ENCODE measurements at places on chromosomes 11 and 22.
A peak's percentile ranks its signal among the peaks of the same experiment; 100 is the strongest.

DNA sequence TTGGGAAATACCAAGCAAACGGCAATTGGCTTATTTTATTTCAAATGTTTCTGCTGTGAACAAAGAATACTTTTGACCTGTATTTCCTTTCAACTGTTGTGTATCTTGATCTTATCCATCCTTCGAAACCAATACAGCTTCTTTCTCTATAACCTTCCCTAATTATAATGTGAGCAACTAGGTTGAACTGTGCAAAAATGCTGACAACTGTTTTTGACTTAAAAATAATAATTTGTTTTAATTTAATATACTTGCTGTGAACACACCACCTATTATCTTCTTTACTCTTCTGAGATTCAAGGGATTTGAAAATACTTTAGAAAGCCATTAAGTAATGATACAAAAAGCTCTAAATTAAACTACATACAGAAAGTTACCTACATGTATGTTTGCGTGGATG is 682.5 kb upstream of the CCDC179 start:
- no peak for DNase-seq

- no peak for DNase-seq
Observed at GRCh38 chr11:8684600-8685290, 2.2 kb downstream of the RPL27A start.

DNA sequence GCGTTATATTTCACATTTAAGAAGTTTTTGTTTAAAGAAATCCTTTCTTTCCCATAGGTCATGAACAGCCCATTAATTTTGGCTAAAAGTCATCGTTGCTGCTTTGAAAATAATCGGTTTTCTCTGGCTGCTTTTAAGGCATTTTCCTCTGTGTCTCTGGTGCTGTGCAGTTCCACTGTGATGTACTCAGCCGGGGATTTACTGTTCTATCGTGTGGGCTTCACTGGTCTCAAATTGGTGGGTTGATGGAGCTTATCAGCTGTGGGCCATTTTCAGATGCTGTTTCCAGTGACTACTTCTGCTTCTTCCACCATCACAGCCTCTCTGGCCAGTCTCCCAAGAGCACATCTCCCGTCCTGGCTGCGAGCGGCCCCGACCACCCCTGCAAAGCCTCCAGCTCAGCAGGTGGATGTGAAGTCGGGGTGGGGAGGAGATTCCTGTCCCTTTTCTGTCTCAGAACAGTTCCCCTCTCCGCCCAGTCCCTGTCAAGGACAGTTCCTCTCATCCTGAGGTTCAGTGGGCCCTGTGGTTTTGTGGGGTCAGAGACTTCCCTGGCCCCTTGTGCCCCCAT is 20.3 kb downstream of the IFITM10 start:
- DNase-seq: no peak

DNA sequence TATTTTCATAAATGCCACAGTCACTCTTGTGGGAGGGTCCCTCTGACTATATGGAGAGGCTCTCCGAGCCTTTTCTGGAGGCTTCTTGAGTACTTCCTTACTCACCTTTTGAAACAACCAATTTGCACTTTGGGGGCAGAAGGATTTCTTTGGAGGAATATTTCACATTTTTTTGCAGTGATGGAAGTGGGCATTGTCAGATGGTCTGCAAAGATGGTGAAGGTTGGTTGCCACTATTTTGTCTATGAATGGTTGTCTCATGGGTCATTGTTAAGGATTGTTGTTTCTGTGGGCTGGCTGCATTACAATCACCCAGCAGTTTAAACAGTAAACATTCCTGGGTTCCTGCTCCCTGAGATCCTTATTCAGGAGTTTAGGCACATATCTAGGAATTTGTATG is 388.2 kb downstream of the TMEM135 start:
- no peak for DNase-seq

- no peak for DNase-seq
Observed at GRCh38 chr11:12771875-12772274, 97.7 kb downstream of the TEAD1 start.

DNA sequence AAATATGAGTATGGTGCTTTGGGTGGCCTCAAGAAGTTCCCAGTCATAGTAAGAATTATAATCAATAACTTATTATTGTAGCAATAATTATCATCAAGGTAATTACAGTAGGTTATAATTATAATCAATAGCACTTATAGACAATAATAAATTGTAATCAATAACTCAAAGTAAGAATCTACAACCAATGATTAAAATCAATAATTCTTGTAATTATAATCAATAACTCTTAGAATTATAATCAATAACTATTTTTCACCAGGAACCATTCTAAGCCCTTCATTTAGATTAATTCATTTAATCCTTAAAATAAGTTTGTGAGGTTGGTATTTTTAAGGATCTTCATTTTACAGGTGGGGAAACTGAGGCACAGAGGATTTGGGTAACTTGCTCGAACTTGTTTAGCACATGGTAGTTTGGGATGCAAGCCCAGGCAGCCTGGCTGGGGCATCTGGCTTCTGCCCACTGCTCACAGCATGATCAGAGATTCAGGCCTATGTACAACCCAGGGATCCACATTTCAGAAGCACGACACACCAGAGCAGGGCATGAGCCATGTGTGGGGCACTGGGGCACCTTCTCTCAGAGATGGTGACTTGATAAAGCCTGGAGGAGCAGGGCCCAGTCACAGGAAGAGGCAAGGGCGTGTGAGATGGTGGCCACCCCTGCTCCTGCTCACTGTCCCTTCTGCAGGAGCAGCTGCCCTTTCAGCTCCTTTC is 46.6 kb downstream of the SLC1A2 start:
- DNase-seq: no peak

GRCh38 chr11:17792161-17792560 is 57.6 kb downstream of the KCNC1 start:
- no peak for DNase-seq

GRCh38 chr22:17804331-17805080 is 30.2 kb upstream of the BID start:
- no peak for DNase-seq

DNA sequence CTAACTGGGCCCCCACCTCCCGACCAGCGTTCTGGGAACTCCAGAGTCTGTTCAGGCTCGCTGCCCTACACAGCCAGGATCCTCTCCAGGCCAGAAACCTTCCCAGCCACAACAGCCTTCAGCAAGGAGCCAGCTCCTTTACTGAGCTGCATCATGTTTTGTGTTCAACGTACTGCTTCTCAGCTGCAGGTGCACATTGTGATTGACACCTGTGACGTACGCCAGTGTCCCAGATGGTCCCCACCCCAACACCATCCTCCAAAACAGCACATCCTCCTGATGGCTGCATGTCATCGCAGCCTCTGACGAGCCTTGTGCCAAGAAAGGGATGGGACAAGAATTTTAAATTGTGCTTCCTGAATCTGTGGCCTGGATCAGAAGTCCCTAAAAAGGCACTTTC is 117.5 kb downstream of the SPATA19 start:
- DNase-seq: no peak

- no peak for DNase-seq
Observed at GRCh38 chr11:65506290-65506771, 7.5 kb downstream of the MALAT1 start.

DNA sequence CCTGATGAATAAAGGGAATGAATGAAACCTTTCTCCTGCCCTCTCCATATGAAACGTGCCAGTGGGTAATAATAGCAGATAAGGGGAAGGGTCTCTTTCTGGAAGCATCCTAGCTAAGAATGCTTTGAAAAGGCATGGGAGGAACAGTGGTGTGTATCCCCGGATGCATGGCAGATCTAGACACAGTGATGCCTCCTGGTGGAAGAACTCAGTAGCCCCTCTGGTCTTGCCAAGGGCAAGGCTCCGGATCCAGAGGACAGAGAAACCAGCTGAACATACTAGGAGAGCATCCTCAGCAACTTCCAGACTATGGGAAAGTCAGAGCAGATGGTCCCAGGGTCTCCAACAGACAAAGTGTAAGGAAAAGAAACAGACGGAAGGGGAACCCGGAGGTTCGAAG is 6.4 kb downstream of the BAIAP2L2 start:
- no peak for DNase-seq

- no peak for DNase-seq
Observed at GRCh38 chr11:132556316-132556715, 976.0 kb downstream of the OPCML start.

DNA sequence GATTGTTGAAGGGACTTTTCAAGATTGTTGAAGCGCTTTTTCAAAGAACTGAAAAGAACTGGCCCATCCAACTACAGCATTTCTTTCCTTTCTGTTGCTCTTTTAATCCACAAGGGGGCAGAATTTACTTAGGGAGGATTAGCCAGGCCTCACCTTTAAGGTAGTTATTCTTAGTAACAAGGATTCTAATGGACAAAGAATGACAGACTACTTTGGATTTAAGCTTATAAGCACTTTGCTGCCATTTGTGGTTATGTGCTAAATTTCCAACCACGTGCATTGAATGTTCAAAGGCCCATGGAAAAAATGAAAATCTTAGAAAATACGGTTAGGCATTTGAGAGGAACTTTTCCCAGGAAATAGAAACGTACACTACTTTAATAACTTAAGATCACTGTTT is 49.5 kb upstream of the HSPA8 start:
- DNase-seq: peak; percentile 18

DNA sequence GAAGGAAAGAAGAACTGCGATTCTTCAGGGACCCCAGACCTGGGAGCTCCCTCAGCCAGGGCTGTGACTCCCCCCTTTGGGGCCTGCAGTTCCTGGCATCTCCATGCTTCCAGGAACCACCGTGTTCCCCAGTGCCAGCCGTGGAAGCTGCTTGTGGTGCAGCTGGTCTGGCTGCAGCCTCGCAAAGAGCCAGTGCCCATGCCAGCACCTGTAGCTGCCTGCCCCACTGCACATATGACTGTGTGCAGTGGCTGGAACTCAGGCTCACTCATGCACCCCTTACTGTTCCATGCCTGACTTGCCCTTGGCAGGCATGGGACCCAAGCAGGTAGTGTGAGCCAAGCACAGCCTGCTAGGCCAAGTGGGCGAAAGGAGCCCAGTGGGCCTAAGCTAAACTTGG is 401.3 kb downstream of the LRRC4C start:
- DNase-seq: no peak

DNA sequence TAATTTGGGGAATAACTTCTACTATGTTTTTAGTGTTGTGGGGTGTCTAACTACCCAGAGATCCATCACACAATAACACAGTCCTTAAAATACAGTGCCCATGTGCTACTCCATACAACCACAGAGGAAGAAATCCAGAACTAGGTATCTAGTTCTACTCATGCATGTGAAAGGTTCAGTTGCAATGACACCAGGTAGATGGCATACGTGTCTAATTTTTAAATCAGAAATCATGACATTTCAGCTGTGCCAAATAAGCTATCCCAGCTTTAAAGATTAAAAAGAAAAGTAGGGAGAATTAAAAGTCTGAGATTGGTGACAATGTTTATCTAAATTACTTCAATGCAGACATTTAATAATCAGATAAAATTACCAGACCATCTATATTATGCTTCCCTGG is 122.2 kb downstream of the CD44 start:
- no peak for DNase-seq

GRCh38 chr11:99316776-99317520 is 296.2 kb downstream of the CNTN5 start:
- peak; percentile 64 for DNase-seq

GRCh38 chr11:93822359-93822758 is 28.1 kb downstream of the VSTM5 start:
- DNase-seq: no peak

GRCh38 chr11:86790195-86790725 is 10.1 kb upstream of the PRSS23 start:
- no peak for DNase-seq

- no peak for DNase-seq
Observed at GRCh38 chr11:120280600-120281051, 40.7 kb downstream of the POU2F3 start.

GRCh38 chr11:11477695-11478420 is 124.8 kb upstream of the CSNK2A3 start:
- no peak for DNase-seq

DNA sequence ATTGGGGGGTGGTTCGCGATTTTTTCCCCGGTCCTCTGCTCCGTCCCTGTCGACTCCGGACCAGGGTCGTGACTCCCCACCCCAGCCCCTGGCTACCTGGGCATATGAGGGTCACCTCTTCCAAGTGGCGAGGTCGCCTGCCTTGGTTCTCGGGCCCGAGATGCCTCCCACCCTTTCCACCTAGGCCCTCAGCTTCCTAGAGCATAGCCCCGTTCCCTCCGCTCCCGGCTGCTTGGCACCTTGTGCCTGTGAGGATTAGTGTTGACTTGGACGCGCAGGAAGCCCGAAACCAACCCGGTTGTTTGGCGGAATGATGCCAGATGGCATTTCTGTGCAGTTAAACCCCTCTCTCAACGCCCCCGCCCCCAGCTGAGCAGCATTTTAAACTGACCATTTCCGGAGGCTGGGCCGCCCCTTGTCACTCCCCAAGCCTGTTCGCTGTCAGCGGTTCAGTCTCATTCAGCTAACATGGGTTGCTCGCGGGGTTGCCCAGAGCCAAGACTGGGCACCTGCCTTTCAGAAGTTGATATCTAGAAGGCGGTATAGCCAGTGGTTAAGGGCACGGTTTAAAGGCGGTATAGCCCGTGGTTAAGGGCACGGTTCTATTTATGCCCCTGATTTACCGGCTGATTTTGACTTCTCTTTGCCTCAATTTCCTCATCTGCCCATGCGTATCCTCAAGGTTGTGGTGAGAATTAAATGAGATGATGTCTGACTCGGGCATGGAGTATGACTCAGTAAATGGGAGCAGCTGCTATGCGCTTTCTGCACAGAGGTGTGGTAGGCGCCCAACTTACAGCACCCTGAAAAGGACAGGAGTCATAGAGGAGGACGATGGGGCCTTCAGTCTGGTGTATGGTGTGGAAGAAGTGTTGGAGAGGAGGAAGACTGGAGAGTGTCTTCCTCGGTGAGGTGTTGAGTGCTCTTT is 639 bp downstream of the INCENP start:
- DNase-seq: no peak

DNA sequence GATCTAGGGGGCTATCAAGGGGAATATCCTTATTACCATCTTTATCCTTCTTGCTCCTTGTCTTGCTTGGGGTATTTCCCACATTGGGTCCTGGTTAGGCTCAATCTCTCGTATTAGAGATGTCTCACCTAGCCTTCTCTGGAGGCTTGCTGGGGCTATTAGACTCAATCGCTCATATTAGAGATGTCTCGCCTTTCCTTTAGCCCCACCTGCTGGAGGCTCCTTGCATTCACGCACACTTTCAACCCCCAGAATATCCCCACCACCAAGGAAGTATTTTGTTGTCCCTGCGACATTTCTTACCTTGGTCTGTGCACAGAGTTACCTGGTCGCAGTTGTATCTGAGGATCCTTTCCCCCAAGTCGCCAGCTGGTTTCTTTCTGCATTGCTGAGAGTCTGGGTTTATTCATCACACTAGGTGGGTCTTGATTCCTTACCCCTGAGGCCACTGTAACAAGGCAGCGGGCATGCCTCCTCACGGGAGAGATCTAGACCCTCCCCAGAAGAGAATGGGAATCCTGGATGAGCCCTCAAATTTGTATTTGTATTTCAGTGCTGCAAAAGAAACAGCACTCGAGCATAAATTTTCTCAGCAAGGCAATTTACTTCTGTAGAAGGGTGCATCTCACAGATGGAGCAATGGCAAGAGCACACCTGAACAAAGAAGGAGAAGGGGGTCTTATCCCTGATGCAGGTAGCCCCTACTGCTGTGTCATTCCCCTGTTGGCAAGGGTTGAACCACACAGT is 15.9 kb upstream of the HYLS1 start:
- no peak for DNase-seq

- no peak for DNase-seq
Observed at GRCh38 chr22:50001388-50002231, 11.0 kb downstream of the IL17REL start.

- no peak for DNase-seq
Observed at GRCh38 chr11:44229098-44229497, 80.8 kb downstream of the ALX4 start.

- DNase-seq: no peak
Observed at GRCh38 chr11:120244476-120245365, 4.8 kb downstream of the POU2F3 start.

GRCh38 chr11:77525455-77526091 is 51.7 kb upstream of the PAK1 start:
- DNase-seq: no peak
